ENCODE measurements at places on chromosomes 6 and 20.
A peak's percentile ranks its signal among the peaks of the same experiment; 100 is the strongest.

GRCh38 chr6:111848262-111848812 is 24.9 kb downstream of the FYN start:
- DNase-seq = no peak

DNA sequence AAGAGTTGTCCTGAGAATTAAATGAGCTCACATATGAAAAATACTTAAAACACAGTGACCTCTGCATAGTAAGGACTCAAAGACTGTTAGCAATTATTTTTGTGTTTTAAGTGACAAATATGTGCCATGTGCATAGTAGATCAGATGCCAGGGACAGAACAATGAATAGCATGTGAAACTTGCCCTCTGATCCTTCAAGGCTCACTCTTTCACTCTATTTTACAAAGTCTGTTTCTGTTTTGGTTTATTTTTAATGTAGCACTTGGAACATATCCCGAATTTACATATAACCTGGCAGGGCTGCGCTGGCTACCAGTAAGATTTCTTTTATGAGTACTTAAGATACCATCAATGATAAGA is 135.5 kb upstream of the TNFAIP3 start:
- DNase-seq = no peak

DNA sequence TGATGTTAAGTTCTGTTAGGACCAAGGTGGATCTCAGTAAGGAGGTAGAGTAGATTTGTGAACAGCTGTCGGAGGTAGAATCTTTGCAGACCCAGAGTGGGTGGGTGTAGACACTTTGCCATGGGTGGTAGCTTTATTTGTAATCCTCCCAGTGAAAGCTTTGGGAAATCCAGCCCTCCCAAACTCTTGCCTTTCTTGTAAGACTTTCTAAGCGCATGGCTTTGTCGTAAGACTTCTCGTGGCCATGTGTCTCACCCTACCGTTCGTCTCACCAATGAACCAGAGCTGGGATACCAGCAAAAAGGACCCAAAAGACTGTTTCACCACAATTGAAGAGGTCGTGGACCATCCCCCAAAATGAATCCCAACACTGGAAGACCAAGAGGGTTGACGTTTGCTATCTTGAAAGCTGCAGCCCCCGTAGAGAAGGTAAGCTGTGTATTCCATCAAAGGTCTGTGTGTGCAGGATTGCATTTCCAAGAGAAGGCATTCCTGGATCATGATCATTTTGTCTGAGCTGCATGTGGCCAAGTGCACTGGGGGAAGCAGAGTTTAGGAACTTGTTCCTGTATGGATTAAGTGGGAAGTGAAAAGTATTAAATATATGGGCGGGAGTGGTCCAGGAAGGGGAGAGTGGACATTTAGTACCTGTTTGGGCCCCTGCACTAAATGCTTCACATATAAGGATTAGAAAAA is 5.8 kb upstream of the TMEM14A start:
- no peak for DNase-seq

- peak; percentile 58 for DNase-seq
Measured at GRCh38 chr6:63573076-63573898, 1.0 kb downstream of the LOC128125822 start.

DNA sequence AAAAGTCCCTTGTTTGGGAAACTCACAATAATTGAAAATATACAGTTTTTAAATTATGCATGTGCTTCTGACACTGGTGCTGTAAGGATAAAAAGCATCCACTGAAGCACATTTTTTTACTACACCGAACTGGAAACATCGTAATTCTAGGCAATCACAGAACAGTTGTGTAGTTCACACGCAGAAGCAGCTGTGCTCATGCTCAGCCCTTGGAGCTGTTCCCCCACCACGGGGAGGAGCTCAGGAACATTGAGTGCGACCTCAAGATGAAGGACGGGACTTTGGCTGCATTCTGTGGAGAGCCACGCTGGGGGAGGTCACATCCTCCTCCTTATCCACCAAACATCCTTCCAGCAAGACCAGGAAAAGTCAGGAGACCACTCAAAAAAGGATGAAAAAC is 466.3 kb upstream of the CDH4 start:
- DNase-seq = no peak

DNA sequence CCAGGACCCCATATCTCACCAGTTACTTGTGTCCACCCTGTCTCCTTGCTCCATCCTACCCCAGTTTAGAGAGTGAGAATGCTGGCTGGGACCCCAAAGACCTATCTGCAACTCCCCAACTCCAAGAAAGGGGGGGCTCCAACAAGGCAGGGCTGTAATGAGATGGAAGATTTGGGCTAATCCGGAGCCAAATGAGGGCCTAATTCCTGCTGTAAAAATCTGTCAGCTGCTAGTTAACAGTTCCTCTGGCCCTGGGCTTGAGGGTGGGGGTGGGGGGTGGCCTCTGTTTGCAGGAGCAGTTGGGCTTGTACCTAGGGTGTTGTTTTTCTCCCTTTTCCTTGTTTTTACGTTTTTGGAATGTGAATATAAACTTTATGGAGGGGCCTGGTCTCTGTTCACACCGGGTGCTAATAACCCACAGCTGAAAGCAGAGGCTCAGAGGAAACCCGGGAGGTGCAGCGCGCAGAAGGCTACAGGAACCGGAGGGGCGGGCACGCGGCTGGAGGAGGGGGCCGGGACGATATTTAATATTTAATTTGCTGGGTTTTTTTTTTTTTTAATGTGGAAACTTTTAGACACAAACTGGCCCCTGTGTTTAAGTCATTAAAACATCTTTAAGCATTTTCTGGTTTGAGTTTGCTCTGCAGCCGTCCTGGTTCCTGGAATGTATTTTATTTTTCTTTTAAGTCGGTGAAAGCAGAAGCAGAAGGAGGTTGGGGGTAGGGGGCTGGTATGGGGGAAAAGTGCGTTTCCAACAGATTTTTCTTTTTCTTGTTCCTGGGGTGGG is 70.7 kb downstream of the NCR2 start:
- DNase-seq = no peak

- DNase-seq = no peak
Measured at GRCh38 chr20:36084897-36085613, 69.5 kb upstream of the EPB41L1 start.

- DNase-seq = no peak
Measured at GRCh38 chr6:51459958-51460357, 627.5 kb downstream of the PKHD1 start.

GRCh38 chr6:159688266-159688905 is 4.7 kb downstream of the SOD2 start:
- DNase-seq = no peak

DNA sequence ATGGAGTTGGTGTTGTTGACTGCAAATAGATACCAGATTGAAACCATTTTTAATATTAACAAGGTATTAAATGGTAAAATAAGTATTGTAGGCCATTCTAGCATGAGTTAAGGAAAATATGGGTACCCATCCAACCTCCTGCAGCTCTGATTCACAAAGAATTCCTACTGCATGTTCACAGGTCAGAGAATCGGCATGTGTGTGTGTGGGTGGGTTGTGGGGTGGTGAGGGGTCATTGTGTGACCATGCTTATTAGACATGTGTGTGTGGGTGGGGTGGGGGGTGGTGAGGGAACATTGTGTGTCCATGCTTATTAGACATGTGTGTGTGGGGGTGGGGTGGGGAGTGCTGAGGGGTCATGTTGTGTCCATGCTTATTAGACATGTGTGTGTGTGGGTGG is 3.2 kb downstream of the IYD start:
- DNase-seq = no peak

DNA sequence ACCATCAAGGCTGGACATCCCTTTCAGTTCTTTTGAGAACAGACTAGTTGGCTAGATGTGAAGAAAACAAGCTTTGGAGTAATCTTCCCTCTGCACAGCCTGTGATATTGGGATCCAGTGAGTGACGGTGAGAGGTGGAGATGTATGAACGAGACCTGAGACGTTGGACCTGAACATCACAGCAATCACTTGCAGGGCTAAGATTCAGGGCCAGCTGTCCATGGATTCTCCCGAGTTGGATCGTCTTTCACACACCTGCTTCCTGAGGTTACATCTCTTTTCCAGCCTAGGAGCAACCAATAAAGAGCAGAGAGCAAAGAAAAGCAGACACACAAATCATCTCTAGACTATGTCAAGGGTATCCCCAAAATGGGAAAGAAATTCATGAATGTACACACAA is 30.0 kb upstream of the TMEM14A start:
- no peak for DNase-seq

DNA sequence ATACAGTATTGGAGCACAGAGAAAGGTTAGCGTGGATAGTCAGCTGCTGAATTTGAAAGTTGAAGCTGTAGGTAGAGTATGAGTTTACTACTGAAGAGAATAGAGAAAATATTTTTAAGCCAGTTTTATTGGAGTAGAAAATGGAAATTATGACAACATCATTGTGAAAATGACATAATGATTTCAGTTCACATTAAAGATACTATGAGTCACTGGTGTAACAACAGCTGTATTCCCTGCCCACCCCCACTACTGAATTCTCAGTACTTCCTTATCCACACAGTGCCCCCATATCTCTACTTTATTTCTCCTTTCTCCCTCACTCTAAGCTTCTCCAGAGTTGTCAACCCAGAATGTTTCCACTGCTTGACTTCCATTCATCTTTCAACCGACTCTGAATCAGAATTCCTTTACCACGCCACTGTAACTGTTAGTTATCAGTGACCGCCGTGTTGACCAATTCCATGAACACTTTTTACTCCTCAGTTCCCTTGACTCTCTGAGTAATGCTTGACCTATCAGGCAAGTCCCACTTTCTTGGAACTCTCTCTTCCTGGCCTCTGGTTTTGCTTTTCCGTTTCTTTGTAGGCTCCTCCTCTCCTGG is 139.6 kb downstream of the AIG1 start:
- no peak for DNase-seq

- DNase-seq = no peak
Measured at GRCh38 chr6:67768972-67769371, 866.1 kb upstream of the ADGRB3 start.

GRCh38 chr20:4151991-4152695 is 136.8 kb upstream of the RNF24 start:
- no peak for DNase-seq

DNA sequence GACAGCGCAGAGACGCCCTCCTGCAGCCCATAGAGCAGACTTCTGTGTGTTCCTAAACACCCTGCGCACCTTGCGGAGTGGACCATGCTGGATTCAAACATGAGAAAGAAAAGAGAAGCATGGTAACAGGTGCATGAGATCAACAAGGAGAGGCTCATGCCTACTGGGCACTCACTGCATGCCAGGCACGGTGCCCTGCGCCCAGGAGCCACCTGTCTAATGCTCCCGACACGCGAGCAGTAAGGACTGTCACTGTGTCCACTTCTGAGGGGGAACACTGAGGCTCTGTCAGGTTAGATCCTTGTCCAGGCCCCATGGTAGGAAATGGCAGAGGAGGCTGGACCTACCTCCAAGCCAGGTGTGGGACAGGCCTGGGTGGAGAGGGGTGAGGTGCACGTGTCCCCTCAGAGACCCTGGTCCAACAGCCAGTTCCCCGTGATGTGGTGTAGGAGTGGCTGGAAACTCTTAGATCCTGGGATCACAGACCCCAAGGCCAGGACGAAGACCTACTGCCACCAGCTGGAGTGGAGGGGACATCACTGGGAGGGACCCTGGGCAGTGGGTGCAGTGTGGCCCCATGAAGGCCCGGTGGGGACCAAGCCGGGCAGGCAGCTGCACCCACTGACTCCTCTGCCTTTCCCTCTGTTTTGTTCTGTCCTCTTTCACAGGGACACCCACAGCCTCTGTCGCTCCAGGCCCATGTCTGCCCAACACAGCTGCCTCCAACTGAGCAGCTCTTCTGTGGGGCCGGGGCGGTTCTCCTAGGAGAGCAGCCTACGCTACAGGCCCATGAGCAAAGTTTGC is 29.5 kb downstream of the ZBP1 start:
- DNase-seq = no peak

- no peak for DNase-seq
Measured at GRCh38 chr6:142845143-142845571, 99.8 kb downstream of the HIVEP2 start.

GRCh38 chr6:33822575-33823395 is 19.0 kb upstream of the MLN start:
- no peak for DNase-seq

- DNase-seq = no peak
Measured at GRCh38 chr6:155440398-155441111, 15.1 kb downstream of the NOX3 start.

DNA sequence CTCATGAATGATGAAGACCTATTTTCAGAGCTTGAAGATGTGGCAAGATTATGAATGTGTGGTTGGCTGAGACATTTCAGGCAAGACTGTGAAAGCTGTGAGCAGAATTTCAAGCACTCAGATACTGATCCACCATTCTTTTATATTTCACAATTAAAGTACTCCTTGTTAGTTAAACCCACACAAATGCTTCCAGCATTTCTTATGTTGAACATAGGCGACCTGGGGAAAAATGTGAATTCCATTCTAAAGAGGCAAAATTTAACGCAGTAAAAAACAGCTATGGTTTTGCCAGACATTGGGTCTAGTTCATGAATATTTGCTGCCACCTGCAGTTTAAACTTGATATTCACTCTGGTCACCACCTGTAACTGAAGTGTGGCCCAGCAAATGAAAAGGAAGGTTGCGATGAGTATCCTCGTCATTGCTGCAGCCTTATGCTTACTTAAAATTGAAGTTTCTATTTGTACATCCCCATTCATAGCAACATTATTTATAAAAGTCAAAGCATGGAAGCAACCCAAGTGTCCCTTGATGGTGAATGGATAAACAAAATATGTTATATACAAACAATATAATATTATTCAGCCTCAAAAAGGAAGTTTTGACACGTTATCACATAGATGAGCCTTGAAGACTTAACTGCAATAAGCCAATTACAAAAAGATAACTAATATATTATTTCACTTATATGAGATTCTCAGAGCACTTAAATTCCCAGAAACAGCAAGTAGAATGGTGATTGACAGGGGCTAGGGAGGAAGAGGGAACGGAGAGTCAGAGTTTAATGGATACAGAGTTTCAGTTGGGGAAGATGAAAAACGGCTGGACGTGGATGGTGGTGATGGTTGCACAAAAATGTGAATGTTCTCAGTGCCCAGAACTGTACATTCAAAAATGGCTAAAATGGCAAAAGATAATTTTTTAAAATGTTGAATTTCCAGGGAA is 32.4 kb upstream of the FAM184A start:
- no peak for DNase-seq

GRCh38 chr6:149053848-149054558 is 263.5 kb upstream of the TAB2 start:
- no peak for DNase-seq

GRCh38 chr6:27507041-27507956 is 34.4 kb upstream of the ZNF184 start:
- no peak for DNase-seq

- DNase-seq = no peak
Measured at GRCh38 chr20:13799040-13799439, 14.2 kb downstream of the NDUFAF5 start.

DNA sequence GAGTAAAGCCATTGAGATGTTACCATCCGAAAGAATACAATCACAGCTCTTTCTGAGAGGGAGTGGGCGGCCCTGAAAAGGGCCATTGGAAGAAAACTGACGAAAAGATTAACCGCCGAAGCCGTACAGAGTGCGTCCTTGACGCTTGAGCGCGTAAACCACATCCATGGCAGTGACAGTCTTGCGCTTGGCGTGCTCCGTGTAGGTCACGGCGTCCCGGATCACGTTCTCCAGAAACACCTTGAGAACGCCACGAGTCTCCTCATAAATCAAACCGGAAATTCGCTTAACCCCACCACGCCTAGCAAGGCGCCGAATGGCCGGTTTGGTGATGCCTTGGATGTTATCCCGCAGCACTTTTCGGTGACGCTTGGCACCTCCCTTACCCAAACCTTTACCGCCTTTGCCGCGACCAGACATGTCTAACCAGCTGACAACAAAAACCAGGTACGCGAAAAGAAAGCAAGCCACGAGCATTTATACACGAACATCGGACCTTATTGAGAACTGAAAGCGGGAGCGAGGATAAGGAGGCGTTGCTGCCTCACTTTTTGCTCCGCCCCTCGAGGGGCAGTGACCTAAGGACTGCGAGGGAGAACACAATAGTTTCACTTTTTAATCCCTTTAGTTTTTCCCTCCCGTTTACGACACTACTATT is 60.3 kb upstream of the HFE start:
- DNase-seq = peak; percentile 87
